ENCODE measurements at places on chromosomes 16 and 17.

GRCh38 chr16:4070936-4071335 lies 45.3 kb downstream of the ADCY9 start:
- DNase-seq: no peak

GRCh38 chr17:76442341-76443338 lies 10.3 kb downstream of the UBE2O start:
- DNase-seq: no peak

GRCh38 chr17:77724876-77725615 lies 233.5 kb upstream of the TNRC6C start:
- no peak for DNase-seq

- DNase-seq: no peak
These were observed 31.9 kb downstream of the HLF start for GRCh38 chr17:55296699-55297098.

- no peak for DNase-seq
These were observed 18.7 kb downstream of the MPRIP start for GRCh38 chr17:17060930-17061329.

GRCh38 chr16:49089533-49089932 lies 192.1 kb downstream of the CBLN1 start:
- DNase-seq: no peak

DNA sequence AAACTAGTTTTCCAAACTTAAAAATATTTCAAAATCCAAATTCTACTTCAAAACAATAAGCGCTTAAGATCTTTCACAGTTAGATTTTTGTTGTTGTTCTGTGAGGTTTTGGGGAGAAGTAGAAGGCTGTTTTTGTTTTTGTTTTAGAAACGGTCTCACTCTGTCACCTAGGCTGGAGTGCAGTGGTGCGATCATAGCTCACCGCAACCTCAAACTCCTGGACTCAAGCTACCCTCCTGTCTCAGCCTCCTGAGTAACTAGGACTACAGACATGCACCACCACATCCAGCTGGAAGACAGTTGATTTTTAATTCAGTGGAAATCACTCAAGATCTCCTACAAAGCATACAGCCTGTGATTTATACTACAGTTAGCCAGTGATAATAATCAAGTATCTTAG lies 2.7 kb downstream of the SHCBP1 start:
- no peak for DNase-seq

GRCh38 chr17:69608808-69609472 lies 194.4 kb downstream of the MAP2K6 start:
- peak; percentile 95 for DNase-seq

- peak; percentile 32 for DNase-seq
These were observed 994 bp downstream of the IGFBP4 start for GRCh38 chr17:40443988-40444899.

DNA sequence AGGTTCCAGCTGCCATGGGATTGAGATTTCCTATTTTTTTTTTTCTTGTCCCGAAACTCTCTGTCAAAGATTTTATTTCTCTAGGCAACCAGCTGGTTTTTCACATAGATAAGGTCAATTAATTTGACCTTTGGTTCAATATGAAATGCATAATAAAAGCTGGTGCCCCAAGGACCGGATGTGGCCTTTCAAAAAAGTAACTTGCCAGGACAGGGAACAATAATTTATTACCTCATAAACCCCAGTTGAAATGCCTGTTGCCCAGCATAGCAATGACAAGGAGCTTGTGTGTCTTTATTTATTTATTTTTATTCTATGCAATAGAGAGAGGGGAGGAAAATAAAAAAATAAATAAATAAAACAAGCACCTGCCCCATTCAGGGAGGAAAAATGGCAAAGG lies 472.7 kb downstream of the KCNJ2 start:
- no peak for DNase-seq

DNA sequence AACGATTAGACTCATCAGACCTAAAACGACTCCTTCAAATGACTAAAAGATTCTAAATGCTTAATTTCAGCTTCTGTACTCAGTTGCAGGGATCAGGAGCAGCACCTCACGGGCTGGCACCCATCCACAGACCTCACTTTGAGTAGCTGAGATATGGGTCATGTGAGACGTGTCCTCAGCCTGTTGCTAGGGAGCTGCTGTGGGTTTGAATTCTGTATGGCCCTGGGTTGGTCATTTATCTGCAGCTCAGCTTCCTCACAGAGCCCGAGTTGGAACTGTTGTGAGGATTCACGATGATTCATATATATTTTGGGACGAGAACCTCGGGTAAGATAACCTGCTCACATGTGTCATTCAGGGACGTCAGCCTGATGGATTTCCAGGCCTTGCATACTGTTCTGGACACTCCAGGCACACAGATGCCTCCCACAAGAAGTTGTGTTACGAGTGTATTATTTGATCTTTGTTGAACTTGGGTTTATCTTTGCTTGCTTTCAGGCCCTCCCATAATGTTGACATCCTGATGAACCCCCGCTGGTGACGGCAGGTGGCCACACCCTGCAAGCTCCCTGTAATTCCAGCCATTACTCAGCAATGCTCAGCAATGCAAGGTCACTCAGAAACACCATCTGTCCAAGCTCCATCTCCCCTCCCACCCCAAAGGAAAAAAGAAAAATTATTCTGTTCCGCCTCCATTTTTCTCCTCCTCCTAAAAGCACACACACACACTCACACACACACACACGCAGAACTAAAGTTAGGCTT lies 137.6 kb downstream of the RBFOX3 start:
- no peak for DNase-seq

GRCh38 chr17:71922439-71922838 lies 198.4 kb upstream of the SOX9 start:
- peak; percentile 81 for DNase-seq

DNA sequence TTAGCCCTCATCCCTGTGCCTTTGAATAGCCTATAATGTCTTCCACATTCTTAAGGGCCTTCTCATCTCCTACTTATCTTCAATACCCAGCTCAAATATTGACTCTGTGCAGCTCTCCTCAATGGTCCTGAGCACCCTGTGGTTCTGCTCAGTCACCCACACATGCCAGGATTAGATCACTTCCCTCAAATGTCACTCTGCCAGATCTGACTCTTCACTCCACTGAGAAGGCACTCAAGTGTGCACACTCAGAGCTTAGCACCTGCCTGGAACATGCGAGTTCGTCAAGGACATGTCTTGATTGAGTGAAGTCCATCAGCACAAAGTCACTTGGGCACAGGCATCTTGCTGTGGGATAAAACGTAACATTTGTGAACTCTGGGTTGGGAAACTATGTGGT lies 404.8 kb downstream of the CDH13 start:
- peak; percentile 13 for DNase-seq

DNA sequence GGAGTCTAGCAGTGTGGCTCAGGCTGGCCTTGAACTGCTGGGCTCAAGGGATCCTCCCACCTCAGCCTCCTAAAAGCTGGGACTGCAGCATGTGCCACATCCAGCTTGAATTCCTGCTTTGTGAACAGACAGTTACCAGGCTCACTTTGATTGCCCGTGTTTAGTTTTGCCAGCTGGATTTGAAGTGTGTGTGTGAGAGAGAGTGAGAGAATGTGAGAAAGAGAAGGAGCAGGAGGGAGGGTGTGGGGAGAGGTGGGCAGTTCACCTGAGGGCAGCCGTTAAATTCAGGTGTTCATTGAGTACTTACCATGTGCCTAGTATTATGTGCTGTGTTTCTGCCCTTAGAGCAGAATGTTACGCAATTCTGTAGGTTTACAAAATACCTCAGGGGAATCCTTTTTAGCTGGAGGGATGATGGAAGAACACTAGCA lies 4.7 kb downstream of the DUSP14 start:
- DNase-seq: peak; percentile 48

DNA sequence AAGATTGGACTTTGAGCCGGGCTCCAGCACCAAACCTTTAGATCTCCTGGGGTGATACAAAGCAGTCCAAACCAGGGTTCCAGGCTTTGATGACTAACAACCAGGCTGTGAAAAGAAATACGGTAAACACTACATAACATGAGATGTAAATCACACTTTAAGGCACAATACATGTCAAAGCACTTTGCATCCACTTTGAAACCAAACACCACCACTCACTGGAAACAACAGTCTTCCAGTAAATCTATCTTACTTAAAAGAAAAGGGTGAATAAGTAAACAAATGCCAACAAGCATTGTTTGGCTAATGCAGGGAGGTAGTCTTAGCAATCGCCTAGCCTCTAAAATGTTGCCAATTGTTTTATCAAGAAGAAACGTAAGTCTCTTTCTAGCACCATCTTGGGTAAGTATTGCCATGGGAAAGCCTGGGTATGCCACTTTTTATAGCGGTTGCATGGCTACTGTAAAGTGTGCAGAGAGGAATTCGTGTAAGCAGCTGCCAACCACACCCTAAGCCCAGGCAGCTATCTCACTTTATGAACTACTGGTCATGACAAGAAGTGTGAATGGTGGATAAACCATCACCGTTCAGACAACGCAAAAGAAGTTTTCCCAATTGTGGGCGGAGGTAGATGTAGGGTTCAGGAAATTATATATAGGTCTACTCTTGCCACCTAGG lies 267.4 kb upstream of the PSMD7 start:
- no peak for DNase-seq

DNA sequence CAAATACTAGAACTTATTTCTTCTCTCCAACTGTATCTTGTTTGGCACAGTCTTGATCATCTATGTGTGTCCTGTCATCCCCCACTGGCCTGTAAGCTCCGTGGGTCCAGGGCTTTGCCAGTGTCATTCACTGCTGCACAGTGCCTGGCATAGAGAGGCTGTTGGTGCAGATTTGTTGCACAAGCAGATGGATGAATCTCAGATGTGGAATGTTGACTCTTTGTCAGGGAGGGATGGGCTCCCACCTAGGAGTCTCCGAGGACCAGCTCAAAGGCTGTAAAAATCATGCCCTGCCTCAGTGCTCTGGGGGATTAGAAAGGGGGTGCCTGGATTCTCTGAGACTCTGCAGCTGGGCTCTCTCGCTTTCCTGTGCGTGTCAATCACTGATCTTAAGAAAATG lies 60.6 kb downstream of the RAB11FIP4 start:
- DNase-seq: peak; percentile 59

Measured in GM23248 (cell line).